ENCODE measurements at places on chromosomes 7 and 10.

DNA sequence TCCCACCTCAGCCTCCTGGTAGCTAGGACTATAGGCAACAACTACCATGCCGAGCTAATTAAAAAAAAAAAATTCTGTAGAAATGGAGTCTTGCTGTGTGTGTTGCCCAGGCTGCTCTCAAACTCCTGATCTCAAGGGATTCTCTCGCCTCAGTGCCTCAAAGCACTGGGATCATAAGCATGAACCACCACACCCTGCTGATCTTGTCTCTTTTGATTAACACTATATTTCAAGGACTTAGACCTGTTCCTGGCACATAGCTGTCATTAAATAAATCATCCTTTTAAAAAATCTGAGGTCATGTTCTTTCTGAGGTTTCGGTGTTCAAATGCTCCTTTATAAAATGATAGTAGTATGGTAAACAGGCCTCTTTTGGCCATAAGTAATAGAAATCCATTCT, 4.8 kb downstream of the PALS2 start:
- DNase-seq = no peak

DNA sequence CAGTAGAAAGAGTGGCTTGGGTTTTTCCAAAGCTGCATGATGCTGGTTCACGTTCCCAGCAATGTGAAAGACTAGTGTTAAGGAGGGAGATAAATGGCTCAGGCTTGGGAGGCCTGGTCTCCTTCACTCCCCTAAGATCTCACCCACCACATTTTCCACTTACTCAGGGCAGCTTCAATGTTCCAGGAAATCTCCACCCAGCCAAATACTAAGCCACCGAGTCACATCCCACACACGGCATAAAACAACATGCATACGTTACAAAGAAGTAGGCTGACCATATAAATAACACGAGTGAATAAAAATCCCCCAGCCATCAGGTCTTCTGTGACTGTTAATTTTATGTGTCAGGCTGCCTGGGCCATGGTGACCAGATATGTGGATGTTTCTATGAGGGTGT, 303.5 kb downstream of the SFMBT2 start:
- peak; percentile 63 for DNase-seq

DNA sequence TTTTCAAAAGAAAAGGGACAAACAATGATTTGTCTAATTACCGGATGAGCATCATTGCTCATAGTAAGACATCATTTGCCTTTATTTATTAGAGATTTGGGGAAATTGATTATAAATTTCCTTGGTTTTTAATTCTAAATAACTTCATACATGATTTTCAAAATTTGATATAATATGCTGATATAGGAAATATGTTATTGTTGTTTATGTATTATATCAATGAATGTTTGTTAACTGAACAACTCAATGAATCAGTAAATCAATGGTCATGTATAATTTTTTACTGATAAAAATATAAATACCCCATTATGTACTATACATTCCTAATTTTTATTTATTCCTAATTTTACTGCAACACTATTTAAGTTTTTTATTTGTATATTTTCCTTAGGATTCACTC, 257.3 kb downstream of the TSPAN12 start:
- no peak for DNase-seq

DNA sequence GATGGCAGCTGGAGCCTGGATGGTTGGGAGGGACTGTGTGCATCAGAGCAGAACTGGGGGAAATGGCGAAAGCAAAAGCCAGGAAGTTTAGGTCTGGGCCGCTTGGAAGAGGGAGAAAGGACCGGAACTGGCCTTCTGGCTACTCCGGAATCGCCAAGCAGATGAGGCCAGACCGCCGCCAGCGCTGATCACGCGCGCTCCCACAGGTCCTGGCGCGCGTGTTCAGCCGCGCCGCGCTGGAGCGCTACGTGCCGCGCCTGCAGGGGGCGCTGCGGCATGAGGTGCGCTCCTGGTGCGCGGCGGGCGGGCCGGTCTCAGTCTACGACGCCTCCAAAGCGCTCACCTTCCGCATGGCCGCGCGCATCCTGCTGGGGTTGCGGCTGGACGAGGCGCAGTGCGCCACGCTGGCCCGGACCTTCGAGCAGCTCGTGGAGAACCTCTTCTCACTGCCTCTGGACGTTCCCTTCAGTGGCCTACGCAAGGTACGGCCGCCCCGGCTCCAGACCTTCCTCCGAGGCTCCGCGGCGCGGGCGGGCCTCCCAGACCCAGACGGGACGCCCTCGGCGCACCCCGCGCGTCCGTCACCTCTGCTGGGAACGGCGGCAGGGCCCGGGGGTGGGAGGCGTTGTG, 2.0 kb downstream of the CYP26C1 start:
- no peak for DNase-seq

GRCh38 chr10:126734967-126735366, 64.5 kb upstream of the C10orf90 start:
- no peak for DNase-seq

DNA sequence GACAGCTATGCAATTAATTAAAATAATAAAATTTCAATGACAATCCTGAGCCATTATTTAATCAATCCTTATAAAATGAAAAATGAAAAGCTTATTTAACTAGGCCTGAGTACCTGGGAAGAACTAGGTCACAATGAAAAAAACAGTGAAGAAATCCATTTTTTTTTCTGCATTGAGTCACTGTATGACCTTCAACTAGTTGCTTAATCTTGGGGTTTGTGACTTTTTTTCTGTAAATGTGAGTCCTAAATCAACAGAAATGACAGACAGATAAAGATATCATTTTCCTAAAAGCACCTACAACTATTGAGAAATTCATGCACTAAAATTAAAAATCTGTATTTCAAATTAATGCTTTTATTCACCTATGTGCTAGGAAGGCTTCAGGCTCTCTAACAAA, 96.8 kb downstream of the TMEM26 start:
- DNase-seq = no peak

GRCh38 chr10:77182803-77183202, 454.8 kb downstream of the KCNMA1 start:
- no peak for DNase-seq

DNA sequence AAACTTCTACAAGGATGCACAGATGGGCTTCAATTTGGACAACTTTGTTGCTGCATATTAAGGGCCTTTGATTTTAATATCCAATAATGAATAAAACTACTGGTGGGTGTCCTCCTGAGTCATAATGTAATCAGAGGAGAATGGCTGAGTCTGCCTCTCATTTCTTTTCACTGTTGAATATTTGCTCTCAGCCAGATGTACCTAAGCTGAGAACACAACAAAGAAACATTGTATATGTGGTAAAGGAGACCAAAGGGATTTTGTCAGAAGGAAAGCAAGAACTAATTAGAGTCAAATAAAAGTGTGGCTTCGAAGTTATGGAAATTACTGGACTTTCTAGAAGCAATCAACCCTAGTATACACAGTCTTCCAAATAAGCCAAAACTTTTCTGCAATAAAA, 131.0 kb upstream of the BET1 start:
- DNase-seq = no peak

GRCh38 chr7:27925573-27926201, 185.7 kb downstream of the TAX1BP1 start:
- DNase-seq = no peak

GRCh38 chr7:22109761-22110160, 164.1 kb upstream of the CDCA7L start:
- no peak for DNase-seq

DNA sequence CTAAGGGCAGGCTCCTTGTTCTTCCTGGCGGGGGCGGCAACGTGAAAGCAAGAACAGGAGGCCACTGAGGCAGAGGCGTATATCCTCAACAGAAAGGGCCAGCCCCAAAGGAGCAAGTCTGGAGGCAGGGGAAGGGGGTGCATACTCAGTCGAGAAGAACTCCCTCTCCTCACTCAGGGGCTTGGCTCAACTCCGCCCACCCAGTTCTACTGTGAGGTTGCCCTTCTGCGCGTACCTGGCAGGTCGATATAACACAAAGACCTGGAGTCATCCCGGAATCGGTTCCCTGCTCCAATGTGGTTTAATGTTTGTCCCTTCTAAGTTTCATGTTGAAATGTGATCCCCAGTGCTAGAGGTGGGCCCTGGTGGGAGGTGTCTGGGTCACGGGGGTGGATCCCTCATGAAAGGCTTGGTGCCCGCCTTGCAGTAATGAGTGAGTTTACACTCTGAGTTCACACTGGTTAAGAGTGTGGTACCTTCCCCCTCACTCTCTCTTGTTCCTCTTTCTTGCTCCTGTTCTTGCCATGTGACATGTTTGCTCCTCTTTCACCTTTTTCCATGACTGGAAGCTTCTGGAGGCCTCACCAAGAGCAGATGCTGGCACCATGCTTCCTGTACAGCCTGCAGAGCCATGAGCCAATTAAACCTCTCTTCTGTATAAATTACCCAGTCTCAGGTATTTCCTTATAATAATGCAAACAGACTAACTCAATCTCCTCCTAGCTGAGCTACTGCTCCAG, 32.6 kb downstream of the GSDME start:
- DNase-seq = no peak

DNA sequence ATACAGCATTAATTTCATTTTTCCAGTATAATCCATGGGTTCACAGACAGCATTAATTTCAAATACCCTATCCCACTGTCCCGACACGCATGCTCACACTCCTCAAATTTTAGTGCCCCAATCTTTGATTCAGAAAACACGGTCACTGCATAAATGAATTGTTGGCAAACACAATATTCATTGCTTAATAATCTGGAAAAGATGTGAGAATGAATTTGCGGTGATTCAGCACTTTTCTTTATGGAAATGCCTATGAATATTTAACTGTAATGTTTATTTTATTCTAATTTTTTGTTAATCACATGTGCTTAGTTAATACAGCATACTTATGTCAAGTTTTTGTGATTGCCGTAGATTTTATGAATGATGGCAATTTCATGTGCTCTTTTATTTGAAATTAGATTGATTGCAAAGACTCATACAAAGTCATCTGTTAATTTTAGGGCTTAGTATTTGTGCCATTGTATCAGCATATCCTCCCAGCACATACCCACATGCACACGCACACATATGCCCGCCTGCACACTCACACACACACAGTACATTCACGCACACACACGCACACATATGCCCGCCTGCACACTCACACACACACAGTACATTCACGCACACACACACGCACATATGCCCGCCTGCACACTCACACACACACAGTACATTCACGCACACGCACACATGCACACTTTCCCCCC, 35.1 kb downstream of the MACROH2A2 start:
- no peak for DNase-seq

DNA sequence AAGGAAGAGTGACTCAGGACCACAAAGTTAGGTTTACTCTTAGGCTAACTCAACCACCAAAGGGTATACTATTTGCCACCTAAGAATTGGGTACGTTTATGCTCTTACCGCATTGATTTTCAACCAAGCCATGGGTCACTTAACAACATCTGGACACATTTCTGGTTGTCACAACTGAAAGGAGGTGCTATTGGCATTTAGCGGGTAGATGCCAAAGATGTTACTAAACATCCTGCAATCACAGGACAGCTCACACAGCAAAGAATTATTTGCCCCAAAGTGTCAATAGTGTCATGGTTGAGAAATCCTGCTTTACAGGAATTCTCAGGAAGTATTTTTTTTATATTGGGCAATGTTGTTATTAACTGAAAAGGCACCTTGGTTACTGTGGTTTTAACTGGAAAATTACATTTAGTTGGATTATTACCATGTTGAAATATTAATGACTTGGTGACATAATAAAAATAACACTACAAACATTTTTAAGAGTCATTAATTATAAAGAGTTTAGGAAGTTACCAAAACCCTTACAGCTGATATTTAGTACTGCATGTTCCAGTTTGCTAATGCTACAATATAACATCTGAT, 185.0 kb upstream of the TMEM196 start:
- DNase-seq = peak; percentile 83

- DNase-seq = no peak
These were observed 114.1 kb upstream of the CELF2 start for GRCh38 chr10:10903620-10904019.

- DNase-seq = no peak
These were observed 44.5 kb upstream of the CHCHD3 start for GRCh38 chr7:133126422-133126821.

DNA sequence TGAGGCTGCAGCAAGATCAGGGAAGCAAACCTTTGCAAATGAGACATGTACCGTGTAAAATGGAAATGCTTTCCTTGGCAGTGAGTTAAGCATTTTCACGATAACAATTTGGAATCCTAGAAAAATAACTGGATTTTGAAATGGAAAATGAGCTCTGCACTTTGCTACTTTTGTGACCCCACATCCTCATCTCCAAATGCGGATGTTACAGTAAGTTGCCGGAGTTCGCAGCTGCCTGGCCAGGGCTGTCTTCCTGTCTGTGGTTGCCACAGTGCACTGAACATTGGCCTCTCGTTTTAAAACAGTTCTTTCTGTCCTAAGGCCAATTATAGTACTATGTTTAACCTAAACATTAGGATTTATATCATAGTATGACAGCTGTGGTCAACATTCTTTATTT, 136.2 kb upstream of the FZD8 start:
- no peak for DNase-seq

- no peak for DNase-seq
These were observed 636.4 kb downstream of the KCNMA1 start for GRCh38 chr10:77001206-77001605.

- DNase-seq = no peak
These were observed 37.0 kb upstream of the TMEM72 start for GRCh38 chr10:44874166-44874565.

- DNase-seq = no peak
These were observed at the start of gene LRRC72 for GRCh38 chr7:16526742-16527540. Gene LRRC72 (plus strand): TSS chr7:16526825. CDS start chr7:16526953, 128 bp downstream.

GRCh38 chr7:101953248-101953819, 135.9 kb downstream of the CUX1 start:
- peak; percentile 38 for DNase-seq

Data from stromal cell of bone marrow (primary cell).